ENCODE measurements at places on chromosomes 11 and 22.

GRCh38 chr11:62372871-62373270 is 35.6 kb downstream of the ASRGL1 start:
- no peak for DNase-seq

GRCh38 chr11:130115218-130115617 is 44.4 kb upstream of the ST14 start:
- no peak for DNase-seq

DNA sequence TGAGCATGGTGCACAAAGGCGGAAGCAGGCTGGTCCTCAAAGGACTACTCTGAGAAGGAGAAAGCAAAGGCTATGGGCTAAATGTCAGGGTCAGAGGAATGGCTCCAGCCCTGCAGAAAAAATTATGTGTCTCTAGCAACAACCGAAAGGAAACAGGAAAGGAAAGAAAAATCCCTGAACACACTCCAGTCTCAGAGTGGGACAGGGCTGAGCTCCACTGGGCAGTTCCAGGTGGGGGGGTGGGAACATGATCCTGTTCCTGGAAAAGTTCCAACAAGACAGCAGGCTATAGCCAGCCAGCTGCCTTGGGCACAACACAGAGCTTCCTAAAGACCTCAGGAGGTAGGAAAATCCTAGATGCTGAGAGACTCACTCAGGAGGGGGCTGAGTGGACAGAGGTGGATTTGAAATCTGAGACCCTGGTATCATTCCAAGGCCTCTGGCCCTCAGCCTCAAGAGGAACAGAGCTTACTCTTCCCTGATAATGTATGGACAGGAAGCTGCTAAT is 1088.2 kb downstream of the TBC1D22A start:
- no peak for DNase-seq

GRCh38 chr11:1922481-1923081 is 3.1 kb downstream of the TNNT3 start:
- DNase-seq: no peak

DNA sequence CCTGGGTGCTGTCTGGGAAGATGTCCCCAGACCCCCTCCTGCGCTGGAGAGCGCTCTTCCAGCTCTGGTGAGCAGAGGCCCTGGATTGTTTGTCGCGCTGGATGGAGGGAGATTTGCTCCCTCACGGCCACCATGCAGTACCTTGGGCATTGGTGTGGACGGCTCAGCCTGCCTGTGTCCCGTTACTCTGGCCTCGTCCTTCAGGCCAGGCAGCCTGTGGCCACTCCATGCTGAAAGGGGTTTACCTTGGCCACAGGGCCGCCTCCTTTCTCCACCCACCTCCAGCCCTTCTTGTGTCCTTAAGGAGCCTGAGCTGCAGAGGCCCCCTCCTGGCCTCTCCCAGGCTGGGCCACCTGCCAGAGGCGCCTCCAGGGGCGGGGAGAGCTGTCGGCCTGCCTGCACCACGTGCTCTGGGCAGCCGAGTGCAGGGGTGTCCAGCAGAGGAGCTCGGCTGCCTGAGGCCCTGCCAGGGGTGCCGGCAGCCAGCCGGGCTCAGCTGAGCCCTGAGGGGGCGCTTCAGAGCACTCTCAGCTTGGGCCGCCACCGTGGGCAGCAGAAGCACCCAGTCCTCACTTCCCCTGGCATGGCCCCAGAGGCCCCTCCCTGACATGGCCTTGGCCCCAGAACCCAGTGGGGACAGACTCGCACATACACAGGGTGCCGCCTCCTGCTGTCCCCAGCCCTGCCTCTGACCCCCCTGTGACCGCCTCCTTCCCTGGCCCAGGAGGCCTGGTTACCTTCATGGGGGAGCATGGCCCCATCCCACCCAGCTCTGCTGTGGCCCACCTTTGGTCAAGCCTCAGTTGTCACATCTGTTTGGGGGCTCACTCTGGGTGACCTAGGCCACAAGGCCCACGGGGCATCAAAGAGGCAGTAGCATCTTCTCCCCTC is 3.4 kb downstream of the CCND1 start:
- DNase-seq: no peak

- no peak for DNase-seq
Measured at GRCh38 chr22:46996595-46997310, 234.3 kb downstream of the TBC1D22A start.

- no peak for DNase-seq
Measured at GRCh38 chr22:22751043-22751603, 106.7 kb downstream of the GGTLC2 start.

GRCh38 chr22:37607935-37608476 is 628 bp upstream of the GGA1 start:
- DNase-seq: no peak

Measured in hippocampal formation (tissue), 2 donors.